Stimulated activated naive CD4-positive, alpha-beta T cell treated with Interleukin-2 at 50 U/mL for 16 hours (primary cell): ENCODE measurements at places on chromosomes 2 and 18.

DNA sequence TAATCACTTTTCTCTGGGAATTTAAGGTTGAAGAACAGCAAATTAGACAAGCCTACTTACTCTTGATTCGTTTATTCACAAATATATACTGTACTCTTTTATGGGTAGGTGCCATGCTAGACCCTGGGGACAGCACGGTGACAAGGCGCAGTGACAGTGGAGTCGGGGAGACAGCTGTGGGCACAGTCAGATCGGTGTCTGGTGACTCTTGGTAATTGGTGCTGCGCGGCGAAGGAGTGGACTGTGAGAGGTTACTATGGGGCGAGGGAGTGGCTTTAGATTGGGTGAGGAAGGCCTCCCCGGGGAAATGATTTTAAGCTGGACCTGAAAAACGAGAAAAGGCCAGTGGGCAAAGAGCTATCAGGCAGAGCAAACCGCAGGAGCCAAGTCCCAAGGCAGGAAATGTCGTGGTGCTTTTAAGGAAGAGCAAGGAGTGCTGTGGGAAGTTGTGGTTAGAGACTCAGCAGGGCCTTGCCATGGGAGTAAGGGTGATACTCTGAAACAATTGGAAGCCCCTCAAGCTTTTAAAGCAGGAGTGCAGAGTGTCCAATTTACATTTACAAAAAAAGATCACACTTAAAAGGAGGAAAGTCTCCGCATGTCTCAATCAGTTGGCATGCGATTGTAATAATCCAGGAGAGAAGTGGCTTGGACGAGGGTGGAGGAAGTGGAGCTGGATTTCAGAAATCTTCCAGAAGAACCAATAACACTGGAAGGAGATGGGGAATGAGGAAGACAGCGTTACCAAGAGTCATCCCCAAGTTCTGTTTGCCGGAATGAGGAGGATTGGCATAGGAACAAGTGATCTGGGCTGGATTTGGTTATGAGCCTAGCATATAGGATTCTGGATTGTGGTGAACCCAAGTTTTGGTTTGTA, 36.1 kb upstream of the TXNDC2 start:
- DNase-seq = no peak

DNA sequence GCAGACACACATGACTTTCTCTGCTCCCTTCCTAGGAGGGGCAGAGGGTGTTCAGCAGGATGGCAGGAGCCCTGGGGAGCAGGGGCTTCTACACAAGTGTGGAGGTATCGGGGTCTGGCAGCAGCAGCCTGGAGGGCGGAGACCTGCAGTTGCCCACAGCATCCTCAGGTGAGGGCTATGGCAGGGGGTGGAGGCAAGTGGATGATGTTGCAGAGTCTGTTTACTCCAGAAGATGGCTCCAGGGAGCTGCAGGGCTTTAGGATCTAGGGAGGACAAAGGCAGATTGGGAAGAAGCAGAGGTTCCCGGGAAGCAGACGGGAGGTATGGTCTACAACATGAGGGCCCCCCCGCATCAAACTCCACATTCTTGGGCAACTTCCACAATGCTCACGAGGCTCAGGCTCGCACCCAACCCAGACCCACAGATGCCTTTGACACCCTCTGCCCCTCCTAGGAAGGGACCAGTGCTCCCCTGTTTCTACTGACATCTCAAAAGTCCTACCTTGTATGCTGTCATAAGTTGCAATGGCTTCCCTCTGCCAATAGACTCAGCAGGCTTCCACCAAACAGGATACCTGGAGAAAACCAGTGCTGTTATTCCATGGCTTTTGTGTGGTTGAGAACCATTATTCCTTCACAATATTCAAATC, 12.0 kb upstream of the ATP6V1C2 start:
- no peak for DNase-seq

- peak; percentile 3 for DNase-seq
These were observed 305.9 kb upstream of the TMEFF2 start for GRCh38 chr2:192500550-192501200.

- DNase-seq = no peak
These were observed 76.0 kb upstream of the DSG1 start for GRCh38 chr18:31241900-31242409.

GRCh38 chr2:128685841-128686496, 367.3 kb upstream of the HS6ST1 start:
- no peak for DNase-seq

DNA sequence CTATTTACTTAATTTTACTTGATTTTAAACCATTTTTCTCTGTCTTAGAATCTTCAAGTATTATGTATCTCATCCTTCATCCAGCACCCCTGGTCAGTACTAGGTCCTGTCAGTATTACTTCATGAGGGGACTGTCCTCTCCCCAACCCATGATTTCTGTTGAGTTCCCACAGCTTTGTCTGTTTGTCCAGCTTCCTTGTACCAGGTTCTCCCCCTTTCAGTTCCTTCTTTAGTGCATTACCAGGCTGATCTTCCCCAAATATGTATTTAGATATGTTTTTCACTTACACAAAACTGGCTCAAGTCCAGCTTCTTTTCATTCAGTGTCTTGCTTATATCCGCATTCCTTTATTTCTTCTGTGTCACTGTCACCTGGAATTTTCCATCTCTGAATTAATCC, 13.8 kb upstream of the TTC27 start:
- DNase-seq = no peak
